Immature natural killer cell (primary cell): ENCODE measurements at places on chromosomes 16 and 17. TPM values are rescaled to one million over a fixed set of nuclear protein-coding genes. Genes with fewer than 3 reads are reported as not detected.

DNA sequence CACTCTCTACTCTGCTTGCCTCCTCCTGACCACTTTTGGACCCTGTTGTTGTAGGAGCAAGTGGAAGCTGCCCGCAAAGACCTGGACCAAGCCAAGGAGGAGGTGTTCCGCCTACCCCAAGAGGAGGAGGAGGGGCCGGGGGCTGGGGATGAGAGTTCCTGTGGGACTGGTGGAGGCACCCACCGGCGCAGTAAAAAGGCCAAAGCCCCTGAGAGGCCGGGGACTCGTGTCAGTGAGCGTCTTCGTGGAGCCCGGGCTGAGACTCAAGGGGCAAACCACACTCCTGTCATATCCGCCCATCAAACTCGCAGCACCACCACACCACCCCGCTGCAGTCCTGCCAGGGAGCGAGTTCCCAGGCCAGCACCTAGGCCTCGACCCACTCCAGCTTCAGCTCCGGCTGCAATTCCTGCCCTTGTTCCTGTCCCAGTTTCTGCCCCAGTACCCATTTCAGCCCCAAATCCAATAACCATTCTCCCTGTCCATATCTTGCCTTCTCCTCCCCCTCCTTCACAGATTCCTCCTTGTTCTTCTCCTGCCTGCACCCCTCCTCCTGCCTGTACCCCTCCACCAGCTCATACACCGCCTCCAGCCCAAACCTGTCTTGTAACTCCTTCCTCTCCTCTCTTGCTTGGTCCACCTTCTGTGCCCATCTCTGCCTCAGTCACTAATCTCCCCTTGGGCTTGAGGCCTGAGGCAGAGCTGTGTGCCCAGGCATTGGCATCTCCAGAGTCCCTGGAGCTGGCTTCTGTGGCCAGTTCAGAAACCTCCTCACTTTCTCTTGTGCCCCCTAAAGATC, 11.0 kb upstream of the PHKG2 start:
- no peak overlapping the region for H3K27ac ChIP-seq
- peaks cover 42% of the 10 kb centered on the region for H3K36me3 ChIP-seq
- peaks cover 5% of the 10 kb centered on the region for H3K4me1 ChIP-seq
- DNase-seq = no peak
- no peak overlapping the region for H3K4me3 ChIP-seq
- H3K27me3 ChIP-seq = peaks cover 1% of the 10 kb centered on the region

DNA sequence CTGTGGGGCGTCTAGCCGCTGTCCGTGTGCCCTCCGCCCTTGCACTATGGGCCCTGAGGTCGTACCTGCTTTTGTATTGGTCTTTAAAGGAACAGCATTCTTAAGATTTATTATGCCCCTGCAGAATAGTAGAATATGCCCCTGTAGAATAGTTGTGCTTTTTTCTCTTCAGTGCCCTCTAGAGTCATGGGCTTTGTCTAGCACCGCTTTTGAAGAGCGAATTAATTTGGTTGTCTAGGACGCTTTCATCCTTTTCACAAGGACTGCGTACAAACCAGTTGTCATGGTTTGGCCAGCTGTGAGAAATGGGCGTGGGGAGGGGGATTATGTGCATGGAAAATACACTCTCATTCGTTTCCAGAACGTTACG, 621 bp downstream of the CEP95 start:
- H3K27ac ChIP-seq = peak overlapping the region; percentile 100
- H3K36me3 ChIP-seq = peaks cover 39% of the 10 kb centered on the region
- peaks cover 47% of the 10 kb centered on the region for H3K27me3 ChIP-seq

RRN3 gene
- 17.4 TPM for polyA plus RNA-seq

DNA sequence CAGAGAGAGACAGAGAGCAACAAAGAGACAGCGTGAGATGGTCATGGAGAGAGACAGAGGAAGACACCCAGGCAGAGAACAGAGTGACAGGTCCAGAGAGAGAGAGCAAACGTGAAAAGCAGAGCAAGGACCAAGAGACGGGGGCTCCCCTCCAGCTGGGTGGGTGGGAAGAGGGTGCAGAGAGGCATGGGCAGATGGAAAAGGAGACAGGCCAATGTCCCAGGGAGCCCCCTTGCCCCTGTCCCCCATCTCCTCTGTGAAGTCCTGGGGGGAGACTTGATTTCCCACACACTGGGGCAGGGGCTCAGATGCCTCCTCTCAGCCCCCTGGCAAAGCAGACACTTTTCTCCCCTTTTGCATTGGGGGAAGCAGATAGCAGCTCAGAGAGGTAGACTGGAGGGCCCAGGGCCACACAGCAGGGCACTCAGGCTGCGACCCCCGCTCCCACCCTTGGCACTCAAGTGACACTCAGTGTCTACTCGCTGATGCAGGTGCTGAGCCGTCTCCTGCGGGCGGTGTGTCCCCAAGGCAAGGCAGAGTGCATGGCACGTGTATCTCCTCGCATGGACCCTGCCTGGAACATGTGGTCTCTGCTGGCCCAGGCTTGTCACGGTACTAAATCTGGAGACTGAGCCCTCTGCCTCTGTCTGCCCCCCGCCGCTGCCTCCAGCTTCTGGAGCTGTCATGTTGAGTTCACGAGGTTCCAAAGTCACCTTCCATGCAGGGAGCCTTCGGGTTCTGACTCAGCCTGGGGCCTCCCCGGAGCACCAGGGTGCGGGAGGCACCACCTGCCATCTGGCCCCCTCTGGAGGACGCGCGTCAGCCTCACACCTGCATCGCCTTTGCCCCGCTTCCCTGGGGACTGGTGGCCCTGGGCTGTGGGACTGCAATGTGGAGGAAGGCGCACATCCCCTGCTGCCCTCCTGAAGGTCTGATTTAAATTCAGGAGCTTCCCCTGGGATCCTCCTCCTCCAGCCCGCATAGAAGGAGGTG, 215.9 kb upstream of the GSE1 start:
- no peak overlapping the region for H3K27ac ChIP-seq
- H3K4me3 ChIP-seq = no peak overlapping the region
- H3K27me3 ChIP-seq = peaks cover 2% of the 10 kb centered on the region
- DNase-seq = no peak
- no peaks in the 10 kb centered on the region for H3K4me1 ChIP-seq
- H3K36me3 ChIP-seq = no peaks in the 10 kb centered on the region

GRCh38 chr16:3282103-3282729, 1.1 kb upstream of the ZNF263 start:
- no peak for DNase-seq
- peak overlapping the region; percentile 89 for H3K27ac ChIP-seq
- H3K4me3 ChIP-seq = peak overlapping the region; percentile 91

GRCh38 chr16:10938321-10938720, 3.9 kb downstream of the DEXI start:
- no peak overlapping the region for H3K27ac ChIP-seq
- H3K4me1 ChIP-seq = peaks cover 74% of the 10 kb centered on the region
- no peak overlapping the region for H3K4me3 ChIP-seq
- H3K27me3 ChIP-seq = no peaks in the 10 kb centered on the region
- no peaks in the 10 kb centered on the region for H3K36me3 ChIP-seq

DNA sequence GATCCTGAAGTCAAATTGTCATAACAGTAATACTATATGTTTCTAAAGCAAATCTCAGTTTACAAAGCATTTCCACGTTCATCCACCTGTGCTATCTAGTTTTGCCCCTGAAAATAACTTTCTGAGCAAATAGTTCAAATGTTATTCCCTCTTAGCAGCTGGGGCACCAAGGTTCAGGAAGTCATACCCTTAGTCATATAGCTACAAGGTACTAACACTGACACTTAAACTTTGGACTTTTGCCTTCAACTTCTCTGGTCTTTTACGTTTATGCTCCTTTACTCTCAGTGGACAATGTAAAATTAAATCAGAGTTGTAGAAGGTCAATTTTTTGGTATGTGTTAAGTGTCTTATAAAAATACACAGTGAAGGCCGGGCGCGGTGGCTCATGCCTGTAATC, 33.0 kb downstream of the COX11 start:
- H3K27ac ChIP-seq = no peak overlapping the region
- H3K4me1 ChIP-seq = no peaks in the 10 kb centered on the region

GRCh38 chr16:85057212-85057889, 29.8 kb downstream of the KIAA0513 start:
- H3K4me3 ChIP-seq = peak overlapping the region; percentile 80
- peak; percentile 12 for DNase-seq
- peak overlapping the region; percentile 76 for H3K27ac ChIP-seq
- H3K27me3 ChIP-seq = peaks cover 20% of the 10 kb centered on the region
- H3K36me3 ChIP-seq = peaks cover 5% of the 10 kb centered on the region

DNA sequence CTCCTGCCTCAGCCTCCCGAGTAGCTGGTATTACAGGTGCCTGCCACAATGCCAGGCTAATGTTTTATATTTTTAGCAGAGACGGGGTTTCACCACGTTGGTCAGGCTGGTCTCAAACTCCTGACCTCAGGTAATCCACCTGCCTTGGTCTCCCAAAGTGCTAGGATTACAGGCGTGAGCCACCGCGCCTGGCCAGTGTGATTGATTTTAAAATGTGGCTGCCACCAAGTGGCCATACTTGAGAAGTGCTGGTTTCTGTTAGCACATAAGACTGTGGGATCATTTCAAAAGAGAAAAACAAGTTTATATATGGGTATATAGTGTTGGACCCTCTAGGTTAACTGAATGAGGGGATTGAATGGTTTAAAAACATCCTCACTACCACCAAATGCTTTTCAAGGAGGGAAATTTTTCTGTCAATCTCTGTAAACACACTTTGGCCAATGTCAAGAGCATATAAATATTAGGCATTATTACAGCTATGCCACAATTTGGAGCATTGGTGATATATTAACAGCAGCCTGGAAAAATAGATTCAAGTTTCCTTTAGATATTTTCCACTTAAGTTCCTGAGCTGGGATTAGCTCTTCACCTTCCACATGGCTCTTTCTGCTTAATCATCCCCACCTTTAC, 13.5 kb upstream of the DHRS13 start:
- peaks cover 6% of the 10 kb centered on the region for H3K27me3 ChIP-seq
- H3K27ac ChIP-seq = peak overlapping the region; percentile 66
- no peak overlapping the region for H3K4me3 ChIP-seq

- peaks cover 4% of the 10 kb centered on the region for H3K36me3 ChIP-seq
- H3K27me3 ChIP-seq = peaks cover 11% of the 10 kb centered on the region
- H3K27ac ChIP-seq = peak overlapping the region; percentile 96
- peaks cover 40% of the 10 kb centered on the region for H3K4me1 ChIP-seq
- DNase-seq = no peak
Observed at GRCh38 chr17:18039535-18040260, 490 bp downstream of the GID4 start.

- H3K27ac ChIP-seq = no peak overlapping the region
- no peak overlapping the region for H3K4me3 ChIP-seq
- no peaks in the 10 kb centered on the region for H3K4me1 ChIP-seq
- no peak for DNase-seq
- H3K27me3 ChIP-seq = no peaks in the 10 kb centered on the region
Observed at GRCh38 chr16:72977127-72977526, 70.8 kb downstream of the ZFHX3 start.

DNA sequence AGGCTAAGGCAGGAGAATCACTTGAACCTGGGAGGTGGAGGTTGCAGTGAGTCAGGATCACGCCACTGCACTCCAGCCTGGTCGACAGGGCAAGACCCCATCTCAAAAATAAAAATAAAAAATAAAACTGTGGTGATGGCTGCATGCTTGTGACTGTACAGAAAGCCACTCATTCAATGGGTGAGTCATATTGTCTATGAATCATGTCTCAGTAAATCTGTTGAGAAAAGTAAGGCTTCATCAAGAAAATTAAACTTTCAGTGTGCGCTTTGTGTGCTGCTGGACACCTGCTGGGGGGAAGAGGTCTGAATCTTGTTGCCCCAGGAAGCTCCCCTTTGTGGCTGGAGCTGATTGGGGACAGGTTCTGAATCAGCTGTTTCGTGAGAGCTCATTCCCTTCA, 11.3 kb downstream of the NUBP1 start:
- no peaks in the 10 kb centered on the region for H3K27me3 ChIP-seq
- no peaks in the 10 kb centered on the region for H3K4me1 ChIP-seq
- peaks cover 58% of the 10 kb centered on the region for H3K36me3 ChIP-seq
- no peak overlapping the region for H3K27ac ChIP-seq

DNA sequence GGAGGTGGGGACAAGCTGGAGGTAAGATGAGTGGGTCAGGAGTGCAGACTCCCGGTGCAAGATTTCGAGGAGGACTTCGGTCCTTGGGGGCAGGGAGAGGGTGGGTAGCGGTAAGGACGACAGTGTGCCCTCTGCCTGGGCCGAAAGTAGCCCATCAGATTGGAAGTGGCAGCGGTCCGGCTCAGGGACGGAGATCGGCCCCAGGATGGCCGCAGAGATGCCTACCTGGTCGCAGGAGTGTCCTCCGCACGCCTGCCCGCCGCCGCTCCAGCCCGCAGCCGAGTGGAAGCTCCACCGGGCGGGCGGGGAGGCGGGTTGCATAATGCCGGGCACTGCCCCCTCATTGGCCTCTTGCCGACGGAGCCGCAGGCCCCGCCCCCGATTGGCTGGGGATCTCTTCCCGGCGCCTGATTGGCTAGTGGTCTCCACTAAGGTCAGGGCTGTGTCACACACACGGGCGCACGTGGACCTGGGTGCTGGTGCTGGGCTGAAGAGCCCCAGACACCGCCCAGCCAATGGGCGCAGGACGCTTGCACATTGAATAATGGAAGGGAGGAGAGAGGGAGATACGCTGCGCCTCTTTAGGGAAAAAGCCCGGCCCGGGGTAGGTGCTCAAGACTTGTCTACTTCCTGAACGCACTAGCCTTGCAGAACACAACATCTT, at the start of gene PER1:
Gene PER1, minus strand, starts transcription at position 293 of the 664 bp plus-strand sequence. CDS start 1,698 bp downstream, outside the sequence.
- no peak within 1 kb of the TSS for H3K27ac ChIP-seq
- peak; percentile 82 for DNase-seq
- H3K4me3 ChIP-seq = peak within 1 kb of the TSS; percentile 90

- H3K36me3 ChIP-seq = no peaks in the 10 kb centered on the region
- peaks cover 4% of the 10 kb centered on the region for H3K27me3 ChIP-seq
- H3K27ac ChIP-seq = no peak overlapping the region
- H3K4me1 ChIP-seq = no peaks in the 10 kb centered on the region
Observed at GRCh38 chr16:17556276-17557052, 85.7 kb upstream of the XYLT1 start.

DNA sequence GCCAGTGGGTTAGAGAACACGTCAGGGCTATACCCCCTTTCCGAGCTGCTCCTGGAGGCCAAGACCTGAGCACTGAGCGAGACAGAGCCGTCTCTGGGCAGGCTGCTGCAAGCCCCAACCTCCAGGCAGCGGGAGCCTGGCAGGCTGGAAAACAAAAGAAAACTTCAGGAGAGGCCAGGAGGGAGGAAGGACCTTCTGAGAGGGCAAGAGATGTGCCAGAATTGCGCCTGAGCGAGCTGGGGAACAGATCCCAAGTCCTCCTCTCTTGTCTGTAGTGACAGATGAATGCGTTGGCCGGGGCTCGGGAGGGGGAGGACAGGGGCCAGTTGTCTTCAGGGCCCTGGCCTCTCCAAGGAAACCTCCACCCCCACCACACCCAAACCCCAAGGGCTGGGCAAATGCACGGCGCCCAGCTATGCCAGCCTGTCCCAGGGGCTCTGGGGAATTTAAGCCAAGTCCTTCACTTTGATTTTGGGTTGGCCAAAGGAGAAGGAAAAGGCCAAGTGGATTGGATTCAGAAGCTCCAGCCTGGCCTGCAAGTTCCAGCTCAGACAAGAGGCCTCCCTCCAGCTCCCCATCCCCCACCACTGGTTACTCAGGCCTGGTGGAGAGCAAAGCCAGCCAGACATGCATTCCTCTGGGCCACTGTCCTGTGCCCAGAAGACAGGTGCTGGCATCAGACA, 18.1 kb downstream of the SDK2 start:
- no peak overlapping the region for H3K27ac ChIP-seq
- H3K4me3 ChIP-seq = no peak overlapping the region
- peaks cover 3% of the 10 kb centered on the region for H3K27me3 ChIP-seq
- H3K36me3 ChIP-seq = no peaks in the 10 kb centered on the region
- H3K4me1 ChIP-seq = no peaks in the 10 kb centered on the region
